ENCODE measurements at places on chromosomes 7 and 10.

- no peak for DNase-seq
These were observed 391.0 kb downstream of the GFRA1 start for GRCh38 chr10:115882021-115882420.

GRCh38 chr10:4514445-4515108 is 311.4 kb upstream of the AKR1E2 start:
- no peak for DNase-seq

DNA sequence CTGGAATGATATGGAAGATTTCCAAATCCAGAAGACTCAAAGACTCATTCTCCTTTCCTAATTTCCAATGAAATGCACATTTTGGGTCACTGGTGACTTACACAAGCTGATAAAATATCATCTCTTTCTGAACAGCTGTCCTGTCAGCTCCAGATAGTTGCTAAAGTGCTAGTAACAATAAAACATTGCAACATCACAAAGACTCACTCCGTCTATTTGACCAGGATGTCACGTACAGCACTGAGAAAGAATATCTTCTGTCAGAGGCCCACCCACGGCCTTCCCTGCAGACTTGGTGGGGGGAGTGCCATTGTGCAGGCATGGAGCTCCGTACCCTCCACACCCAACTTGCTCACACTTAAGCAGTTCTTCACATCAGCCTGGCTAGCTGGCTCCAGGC is 78.9 kb upstream of the EGR2 start:
- no peak for DNase-seq

GRCh38 chr10:1631282-1631681 is 106.0 kb downstream of the ADARB2 start:
- no peak for DNase-seq

DNA sequence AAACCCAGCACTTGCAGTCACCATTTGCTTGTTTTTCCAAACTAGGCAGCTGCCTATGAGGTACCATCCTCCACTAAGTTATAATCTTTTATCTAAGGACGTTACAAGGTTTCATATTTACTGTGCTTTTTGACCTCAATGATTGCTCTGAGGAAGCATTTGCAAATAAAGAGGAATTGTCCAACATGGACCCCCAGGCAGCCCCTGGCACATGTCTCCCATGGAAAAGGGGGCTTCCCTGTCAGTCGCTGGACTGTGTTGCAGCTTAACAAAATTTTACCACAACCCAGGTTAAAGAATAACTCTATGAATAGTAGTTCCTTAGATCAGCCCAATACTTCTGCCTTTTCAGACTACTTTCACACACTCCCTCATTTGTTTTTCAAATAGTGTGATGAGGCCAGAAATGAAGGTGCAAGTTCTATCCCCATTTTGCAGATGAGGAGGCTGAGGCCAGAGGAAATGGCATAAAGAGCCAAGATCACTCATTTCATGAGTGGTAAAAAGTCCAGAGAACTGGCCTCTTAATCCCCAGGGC is 52.8 kb upstream of the ZPBP start:
- no peak for DNase-seq

DNA sequence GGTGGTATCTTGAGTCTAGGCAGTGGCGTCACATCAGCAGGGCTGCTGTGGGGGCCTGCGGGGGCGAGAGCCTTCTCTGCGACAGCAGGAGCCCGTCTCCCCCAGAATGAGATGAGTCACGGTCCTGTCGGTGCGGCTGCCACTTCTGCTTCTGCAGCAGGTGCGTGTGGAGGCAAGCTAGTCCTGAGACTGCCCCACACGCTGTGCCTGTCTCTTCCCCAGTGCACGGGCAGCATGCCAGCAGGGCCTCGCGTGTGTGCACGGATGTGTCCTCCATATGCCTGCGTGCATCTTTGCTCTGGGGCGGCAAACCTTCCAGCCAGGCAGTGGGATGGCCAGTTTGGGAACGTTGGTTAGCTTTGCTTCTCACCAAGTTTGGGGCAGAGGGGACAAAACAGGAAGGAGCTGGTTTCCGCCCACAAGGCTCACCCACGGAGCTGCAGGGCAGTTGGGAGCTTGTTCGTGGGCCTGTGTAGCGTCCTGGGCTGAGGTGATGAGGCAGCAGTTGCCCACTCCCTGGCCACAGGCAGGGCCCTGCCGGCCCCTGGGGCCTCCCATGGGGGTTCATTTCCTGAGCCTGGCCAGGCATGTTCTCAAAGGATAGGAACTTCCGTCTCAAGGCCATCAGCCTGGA is 60.8 kb upstream of the PPIF start:
- peak; percentile 82 for DNase-seq

- no peak for DNase-seq
These were observed 250.2 kb downstream of the DPP6 start for GRCh38 chr7:154302380-154302779.

- DNase-seq: no peak
These were observed 401.1 kb downstream of the PARD3 start for GRCh38 chr10:34413756-34414587.

DNA sequence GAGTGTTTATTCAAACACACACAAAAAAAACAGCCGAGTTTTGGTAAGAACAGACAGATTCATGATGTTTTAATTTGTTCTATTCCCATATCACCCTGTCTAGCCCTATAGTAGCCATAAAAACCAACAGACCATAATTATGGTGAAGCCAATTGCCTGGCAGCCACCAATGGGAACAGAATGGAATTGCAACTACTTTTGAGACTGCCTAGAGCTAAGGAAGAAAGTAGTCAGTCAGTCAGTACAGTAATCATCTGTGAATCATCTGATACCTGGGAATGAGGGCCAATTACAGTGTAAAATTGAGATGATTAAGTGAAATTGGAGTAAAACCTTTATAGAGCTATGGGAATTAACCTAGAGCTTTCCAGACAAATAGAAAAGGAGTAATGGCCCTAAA is 952.7 kb upstream of the KCND2 start:
- DNase-seq: no peak

GRCh38 chr7:12683678-12684585 is 3.5 kb upstream of the ARL4A start:
- no peak for DNase-seq

- no peak for DNase-seq
These were observed 85.1 kb upstream of the GTF2I start for GRCh38 chr7:74572301-74572979.

DNA sequence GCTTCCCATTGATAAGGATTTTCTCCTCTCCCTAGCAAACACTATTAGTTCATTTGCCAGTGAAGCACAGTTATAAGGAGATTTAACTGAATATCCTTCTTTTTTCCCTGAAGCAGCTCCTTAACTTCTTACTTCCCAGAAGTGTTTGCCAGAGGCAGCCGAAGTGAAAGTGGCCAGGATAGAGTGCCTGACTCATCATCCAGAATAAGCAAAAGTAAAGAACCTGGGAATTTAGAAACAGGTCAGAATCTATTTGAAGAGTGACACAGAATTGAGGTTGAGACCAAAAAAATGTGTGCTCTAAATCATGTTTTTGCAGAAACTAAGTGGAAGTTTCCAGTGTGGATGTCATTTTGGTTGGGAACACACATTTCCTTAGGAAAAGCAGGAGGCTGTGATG is 249.6 kb upstream of the VWC2 start:
- no peak for DNase-seq

GRCh38 chr7:26180792-26181198 is 19.8 kb downstream of the HNRNPA2B1 start:
- DNase-seq: no peak

Data from stimulated activated CD8-positive, alpha-beta memory T cell treated with anti-CD3 and anti-CD28 coated beads, Interleukin-4, amount 100 ng/mL, for 24 hours (primary cell).